ENCODE measurements at places on chromosomes 12 and 14.

DNA sequence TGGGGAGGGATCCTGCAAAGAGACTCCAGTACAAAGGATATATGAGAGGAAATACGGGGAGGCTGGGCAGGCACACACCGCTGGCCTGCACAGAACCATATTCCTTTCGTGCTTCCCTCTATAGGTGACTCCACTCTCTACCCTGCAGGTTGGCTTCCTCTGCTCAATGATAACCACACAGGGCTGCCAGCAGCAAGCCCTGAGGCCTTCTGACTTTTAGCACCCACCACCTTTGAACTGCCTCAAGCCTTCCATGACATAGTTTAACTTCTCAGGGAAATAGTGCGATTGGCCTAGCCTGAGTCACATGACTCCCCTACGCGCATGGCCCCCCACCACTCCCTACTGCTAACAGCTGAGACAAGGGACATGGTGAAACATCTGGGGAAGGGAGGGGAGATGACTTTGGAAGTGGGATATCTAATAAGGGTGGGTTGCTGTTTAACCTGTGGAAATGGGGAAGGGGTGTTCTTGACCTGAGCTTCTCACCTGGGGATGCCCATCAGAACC, 3.0 kb upstream of the FOXN3 start:
- no peak for DNase-seq

GRCh38 chr14:60656686-60657455, 7.6 kb upstream of the SIX1 start:
- DNase-seq = no peak

- no peak for DNase-seq
Observed at GRCh38 chr12:29961231-29961630, 177.5 kb upstream of the TMTC1 start.

- no peak for DNase-seq
Observed at GRCh38 chr12:16600525-16600924, 5.4 kb downstream of the LMO3 start.

DNA sequence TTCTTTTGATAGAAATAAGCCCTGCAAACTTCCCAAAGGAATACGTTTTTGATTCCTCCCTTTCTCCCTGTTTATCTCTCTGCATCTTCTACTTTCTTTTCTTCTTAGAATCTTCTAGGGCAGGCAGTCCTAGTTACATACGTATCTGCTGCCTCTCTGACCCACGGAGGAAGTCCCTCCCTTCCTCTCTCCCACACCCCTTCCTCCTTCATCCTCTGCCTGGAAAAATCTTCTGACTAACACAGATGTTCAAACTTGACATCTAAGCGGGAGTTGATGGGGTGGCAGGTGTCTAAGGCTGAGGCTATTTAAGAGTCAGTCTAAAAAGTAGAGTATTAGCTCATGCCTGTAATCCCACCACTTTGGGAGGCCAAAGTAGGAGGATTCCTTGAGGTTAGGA, 88.6 kb downstream of the MAP1LC3B2 start:
- no peak for DNase-seq

GRCh38 chr12:95473231-95473883, 595 bp upstream of the METAP2 start:
- DNase-seq = no peak

DNA sequence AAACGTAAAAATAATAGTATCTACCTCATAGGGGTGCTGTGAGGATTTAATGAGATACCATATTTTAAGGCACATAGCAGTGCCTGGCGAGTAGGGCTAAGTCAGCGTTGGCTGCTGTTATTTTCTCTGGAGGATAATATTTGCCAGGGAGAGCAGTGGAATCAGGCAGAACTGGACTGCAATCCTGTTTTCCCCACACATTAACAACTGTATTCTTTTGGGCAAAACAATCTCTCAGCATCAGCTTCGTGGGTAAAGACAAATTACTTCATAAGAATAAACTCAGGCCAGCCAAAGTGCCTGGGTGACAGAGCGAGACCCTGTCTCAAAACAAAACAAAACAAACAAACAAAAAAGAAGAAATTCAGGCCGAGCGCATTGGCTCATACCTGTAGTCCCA, 29.7 kb upstream of the ATP2A2 start:
- no peak for DNase-seq

DNA sequence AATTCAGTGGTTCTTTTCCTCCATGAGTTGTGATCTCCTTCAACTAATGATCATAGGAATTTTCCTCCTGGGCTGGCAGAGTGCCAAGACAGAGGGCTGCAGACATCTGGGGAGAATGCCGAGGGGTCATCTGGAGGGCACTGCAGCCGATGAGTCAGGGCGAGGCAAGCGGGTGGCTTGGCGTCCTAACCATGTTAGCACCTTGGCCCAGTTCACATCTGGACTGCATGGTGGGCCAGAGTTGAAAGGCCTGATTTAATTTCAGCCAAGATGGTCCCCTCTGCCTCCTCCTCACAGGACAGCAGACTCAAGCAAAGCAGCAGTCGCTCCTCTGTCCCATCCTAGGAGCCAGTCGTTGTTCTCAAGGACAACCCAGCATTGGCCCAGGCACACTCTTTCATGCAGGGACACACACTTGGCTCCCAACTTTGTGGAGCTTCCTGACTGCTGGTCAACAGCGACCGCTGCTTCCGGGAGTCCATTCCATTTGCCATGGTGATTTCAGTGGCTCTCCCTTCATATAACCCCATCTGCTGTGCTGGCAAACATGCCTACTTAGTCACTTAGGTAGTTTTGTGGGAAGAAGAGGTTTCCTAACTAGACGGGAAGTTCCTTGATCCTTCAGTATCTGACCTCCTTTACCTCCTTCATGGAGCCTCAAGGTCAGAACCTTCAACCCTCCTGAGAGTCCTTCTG, 161.8 kb downstream of the TTC8 start:
- DNase-seq = no peak

- DNase-seq = no peak
Observed at GRCh38 chr12:104999347-104999685, 13.2 kb downstream of the NOPCHAP1 start.

DNA sequence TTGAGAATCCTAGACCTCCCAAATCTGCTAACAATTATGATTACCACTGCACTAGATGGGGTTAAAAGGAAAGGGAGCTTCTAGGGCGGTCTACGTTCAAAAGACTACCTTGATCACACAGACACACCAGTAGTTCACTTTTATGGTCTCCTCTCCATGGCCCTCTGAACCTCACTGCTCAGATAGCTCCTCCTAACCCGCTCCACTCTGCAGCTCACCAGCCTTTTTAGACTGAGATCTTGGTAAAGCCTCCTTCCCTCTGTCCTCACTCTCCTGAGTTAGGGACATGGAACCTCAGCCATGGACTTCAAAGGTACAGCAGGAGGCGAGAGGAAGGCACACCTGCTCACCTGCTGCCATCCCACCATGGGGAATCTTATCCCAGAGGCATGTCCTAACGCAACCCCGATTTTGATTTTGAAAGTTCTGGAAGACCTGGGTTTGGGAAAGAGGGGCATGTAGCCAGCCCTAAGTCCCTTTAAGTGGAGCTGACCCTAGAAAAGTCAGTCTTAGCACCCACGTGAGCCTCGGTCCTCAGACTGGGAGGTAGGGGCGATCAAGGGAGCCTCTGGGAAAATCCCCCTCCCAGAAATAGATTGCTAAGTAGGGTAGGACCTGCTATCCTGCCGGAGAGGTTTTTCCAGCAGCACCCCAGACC, 1.3 kb downstream of the ZNF219 start:
- DNase-seq = no peak

- no peak for DNase-seq
Observed at GRCh38 chr12:116150001-116150400, 127.5 kb downstream of the MED13L start.

DNA sequence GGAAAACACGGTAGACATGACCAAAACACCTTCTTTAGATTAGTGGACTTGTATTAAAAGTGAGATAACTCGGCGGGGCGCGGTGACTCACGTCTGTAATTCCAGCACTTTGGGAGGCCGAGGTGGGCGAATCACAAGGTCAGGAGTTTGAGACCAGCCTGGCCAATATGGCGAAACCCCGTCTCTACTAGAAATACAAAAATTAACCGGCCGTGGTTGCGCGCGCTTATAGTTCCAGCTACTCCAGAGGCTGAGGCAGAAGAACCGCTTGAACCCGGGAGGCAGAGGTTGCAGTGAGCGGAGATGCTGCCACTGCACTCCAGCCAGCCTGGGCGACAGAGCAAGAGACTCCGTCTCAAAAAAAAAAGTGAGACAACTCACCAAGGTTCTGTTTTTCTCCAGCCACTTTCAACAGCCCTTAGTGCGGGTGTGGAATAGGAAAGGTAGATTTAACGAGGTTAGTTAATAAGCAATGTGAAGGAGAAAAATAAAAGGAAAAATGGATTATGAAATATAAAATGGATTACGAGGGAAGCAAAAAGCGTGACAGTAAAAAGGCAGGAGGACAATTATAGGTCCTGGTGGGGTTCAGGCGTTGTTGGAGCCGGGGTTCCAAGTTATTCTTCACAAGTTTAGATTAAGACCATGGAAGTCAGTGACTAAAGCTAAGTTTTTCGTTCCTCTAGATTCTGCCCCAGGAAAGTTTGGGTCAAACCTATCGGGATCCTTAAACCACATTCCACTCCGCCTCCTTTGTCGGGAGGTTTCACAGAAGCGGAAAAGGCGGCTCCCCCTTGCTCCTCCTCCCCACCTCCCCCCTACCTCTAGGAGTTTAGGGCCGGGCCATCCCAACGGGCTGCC, 534 bp downstream of the PPP2R3C start:
- no peak for DNase-seq

DNA sequence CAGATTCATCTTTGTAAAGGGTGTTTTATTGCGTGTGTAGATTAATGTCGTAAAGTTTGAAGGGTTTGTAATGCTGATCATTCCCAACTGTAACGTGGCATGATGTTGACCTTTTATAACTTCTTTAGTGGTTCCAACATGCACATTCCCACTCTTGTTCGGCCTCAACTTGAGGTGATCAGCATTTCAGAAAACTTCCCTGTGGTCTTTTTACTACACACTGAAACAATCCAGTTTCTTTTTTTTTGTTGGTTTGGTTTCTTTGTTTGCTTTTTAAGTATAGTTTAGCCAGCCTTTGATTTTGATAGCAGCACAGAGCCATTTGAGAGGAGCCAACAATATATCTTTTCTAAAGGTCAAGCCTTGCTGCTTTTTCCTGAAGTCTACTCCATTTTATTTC, 22.8 kb downstream of the UTP20 start:
- no peak for DNase-seq
